ENCODE measurements at places on chromosomes 5 and 9.

DNA sequence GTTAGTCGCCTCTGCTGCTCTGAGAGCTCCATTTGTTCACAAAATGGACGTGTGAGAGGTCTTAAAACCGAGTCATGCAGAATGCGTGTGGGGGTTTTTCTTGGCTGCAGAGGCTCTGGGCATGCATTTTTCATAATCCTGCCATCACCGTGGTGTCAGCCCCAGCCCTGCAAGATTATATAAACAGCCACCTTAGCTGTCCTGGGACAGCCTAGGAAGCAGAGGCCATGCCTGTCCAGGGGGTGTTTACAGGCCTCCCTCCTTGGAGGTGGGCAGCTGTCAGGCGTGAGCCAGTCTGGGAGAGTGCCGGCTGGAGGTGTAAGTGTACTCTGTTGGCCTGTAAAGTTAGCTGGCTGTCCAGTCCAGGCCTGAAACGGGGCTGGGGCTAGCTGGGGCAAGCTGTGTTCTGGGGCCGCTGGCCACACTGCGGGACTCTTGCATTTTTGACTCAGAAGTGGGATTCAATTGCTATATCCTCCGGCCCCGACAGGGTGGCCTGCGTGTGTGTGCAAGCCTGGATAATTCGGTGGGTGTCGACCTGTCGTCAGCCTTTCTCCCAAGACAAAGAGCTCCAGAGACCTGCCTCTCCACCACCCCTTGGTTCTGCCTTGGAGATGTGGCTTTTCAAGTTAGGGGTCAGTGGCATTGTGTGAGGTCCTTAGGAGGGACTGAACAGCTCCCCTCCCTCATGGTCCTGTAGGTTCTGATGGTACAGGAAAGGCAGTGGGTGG lies 2.4 kb downstream of the WNK2 start:
- H3K27ac ChIP-seq, result no peak overlapping the region
- H3K4me3 ChIP-seq, result no peak overlapping the region
- peaks cover 26% of the 10 kb centered on the region for H3K27me3 ChIP-seq
- H3K4me1 ChIP-seq, result peaks cover 9% of the 10 kb centered on the region

DNA sequence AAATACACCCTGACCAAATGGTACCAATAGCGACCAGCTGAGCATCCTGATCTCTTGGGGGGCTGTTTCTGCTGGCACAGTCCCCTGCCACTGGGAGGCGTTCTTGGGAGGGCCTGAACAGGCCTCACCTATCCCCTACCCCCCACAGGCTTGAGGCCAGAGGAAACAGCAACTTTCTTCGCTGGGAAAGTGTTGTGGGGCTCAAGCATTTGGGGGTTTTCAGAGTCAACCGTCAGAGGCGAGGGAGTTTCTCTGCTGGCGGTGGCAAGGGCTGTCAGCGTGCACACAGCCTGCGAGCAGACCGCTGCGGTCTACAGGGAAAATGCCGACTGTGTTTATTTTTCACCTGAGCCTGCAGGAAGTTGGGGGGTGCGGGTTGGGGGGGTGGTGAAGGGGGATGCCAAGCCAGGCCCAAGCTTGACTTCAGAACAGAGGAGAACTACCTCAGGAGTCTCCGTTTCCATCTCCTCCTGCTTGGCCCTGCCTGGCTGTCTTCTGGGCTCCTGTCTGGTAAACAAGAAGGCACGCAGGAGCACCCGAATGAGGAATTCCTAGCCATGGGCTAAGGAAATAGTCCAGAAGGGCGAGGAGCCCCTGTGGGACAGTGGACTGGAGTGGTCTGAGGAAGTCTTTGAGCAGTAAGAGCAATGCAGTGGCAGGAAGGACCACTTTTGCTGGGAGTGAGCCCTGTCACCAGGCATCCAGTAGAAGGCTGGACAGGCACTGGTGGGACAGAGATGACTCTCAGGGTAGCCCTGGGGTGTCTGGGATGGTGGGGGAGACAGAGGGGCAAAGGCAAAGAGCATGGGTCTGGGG lies 18.1 kb downstream of the TCF7 start:
- peaks cover 49% of the 10 kb centered on the region for H3K36me3 ChIP-seq
- peaks cover 97% of the 10 kb centered on the region for H3K4me1 ChIP-seq
- H3K27ac ChIP-seq, result peak overlapping the region; percentile 90
- H3K27me3 ChIP-seq, result no peaks in the 10 kb centered on the region
- peak overlapping the region; percentile 51 for H3K4me3 ChIP-seq

DNA sequence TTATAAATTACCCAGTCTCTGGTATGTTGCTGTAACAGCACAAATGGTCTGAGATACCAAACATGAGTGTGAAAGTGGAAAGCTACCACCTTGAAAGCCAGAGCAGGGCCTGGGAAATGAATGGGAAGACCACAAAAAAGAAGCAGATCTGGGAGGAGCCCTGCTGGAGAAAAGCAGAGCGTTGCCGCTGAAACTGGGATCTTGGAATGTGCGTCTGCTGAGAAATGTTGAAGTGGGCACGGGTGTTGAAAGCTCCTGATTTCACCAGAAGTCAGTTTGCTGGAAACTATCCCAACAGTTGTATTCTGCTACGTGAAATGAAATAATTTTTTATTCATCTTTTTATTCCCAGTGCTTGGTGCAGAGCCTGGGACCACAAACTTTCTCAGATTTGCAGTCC lies 40.0 kb downstream of the NUDT12 start:
- H3K27ac ChIP-seq, result no peak overlapping the region
- no peaks in the 10 kb centered on the region for H3K36me3 ChIP-seq
- H3K27me3 ChIP-seq, result no peaks in the 10 kb centered on the region
- no peak for DNase-seq
- H3K4me3 ChIP-seq, result no peak overlapping the region

DNA sequence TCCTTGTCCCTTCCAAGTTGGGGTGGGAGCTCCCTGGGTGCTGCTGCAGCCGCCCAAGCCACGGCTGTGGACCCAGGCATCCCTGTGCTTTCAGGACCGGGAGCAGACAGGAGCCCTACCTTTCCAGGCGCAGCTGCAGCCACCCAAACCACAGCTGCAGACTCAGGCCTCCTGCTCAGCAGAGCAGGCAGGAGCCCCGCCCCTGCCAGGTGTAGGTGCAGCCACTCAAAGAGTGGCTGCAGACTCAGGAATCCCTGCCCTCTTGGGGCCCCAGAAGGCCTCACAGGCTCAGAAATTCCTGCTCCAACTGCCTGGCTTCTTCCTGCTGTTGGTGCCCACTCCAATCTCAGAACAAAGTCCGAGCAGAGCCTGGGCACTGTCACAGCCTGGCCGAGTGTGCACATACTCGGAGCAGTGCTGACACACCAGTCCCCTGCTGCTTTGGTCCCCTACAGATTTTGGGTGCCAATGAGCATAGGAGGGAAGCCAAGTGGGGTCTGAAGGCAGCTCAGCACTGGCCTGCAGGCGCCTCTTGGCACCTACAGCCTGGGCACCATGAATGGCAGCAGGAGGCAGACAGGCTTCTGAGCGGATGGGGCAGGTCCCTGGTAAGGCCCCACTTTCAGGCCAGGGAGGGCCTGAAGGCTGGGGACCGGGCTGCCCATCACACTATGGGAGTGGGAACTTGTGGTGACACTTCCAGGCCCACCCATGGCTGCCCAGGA lies 6.0 kb upstream of the TESK1 start:
- no peak overlapping the region for H3K27ac ChIP-seq
- no peak for DNase-seq
- peaks cover 5% of the 10 kb centered on the region for H3K36me3 ChIP-seq
- H3K4me1 ChIP-seq, result peaks cover 14% of the 10 kb centered on the region

DNA sequence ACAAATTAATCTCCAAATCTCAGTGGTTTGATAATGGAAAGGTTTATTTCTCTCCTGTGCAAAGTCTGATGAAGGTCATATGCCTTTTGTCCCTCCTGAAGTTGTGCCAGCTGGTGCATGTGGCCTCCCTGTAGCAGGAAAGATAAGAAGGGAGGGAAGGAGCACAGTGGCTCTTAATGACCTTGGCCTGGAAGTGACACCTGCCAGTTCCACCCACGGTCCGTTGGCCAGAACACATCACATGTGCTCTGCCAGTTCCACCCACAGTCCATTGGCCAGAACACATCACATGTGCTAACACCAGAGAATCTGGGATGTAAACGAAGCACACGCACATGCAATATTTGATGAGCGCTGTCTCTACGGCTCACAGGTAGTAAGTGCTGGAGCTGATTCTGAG lies 130.9 kb downstream of the DOCK2 start:
- H3K27me3 ChIP-seq, result no peaks in the 10 kb centered on the region
- no peak for DNase-seq
- no peaks in the 10 kb centered on the region for H3K4me1 ChIP-seq
- peaks cover 58% of the 10 kb centered on the region for H3K36me3 ChIP-seq
- no peak overlapping the region for H3K27ac ChIP-seq

DNA sequence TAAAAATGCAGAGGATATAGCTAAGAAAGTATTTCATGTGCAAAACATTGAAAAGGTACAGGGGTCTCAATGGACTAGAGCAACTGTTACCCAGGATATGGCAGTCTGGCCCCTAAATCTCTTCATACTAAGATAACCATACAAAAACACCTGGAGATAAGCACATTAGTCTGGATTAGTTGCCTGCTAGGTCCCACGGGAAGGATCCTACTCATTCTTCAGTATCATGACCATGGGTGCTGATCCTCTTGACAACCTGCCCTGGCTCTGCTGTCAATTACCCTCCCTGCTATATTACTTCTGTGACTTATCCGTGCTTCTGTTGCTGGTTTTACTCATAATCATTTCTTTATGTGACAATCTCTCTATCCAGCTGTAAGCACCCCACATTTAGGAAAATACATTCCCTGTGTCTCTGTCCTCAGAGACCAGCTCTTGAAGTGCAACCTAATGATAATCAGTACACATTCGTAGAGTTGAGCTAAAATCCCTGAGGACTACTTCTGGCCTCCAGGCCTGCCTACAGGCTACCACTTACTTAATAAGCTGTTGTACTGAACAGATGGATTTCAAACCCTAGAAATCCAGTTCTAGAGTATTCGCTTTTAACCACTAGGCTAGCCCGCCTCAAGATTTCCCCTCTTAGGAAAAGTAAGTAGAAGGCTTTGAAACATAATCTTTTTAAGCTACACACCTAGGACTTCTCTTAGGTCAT lies 190.5 kb upstream of the OR13F1 start:
- no peaks in the 10 kb centered on the region for H3K27me3 ChIP-seq
- no peak for DNase-seq
- no peak overlapping the region for H3K4me3 ChIP-seq
- no peaks in the 10 kb centered on the region for H3K36me3 ChIP-seq
- no peaks in the 10 kb centered on the region for H3K4me1 ChIP-seq

DNA sequence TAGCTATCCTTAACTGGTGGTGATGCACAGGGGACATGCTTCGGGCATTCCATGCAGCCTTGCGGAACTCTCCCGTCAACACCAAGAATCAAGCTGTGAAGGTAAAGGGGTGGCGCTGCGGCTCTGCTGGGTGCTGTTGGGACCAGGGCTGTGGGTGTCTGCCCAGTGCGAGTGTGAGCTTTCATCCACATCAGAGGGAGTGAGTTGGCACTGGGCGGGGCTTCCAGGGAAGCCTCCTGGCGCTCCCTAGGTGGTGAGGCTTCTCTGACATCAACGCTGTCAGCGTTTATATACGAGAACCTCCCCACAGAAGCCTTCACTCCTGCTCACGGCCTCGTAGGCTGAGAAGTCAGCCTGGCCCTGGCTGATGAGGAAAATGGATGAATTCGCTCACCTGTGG lies 11.7 kb downstream of the ARPC5L start:
- H3K4me1 ChIP-seq, result peaks cover 38% of the 10 kb centered on the region
- peak overlapping the region; percentile 100 for H3K27ac ChIP-seq
- peaks cover 1% of the 10 kb centered on the region for H3K27me3 ChIP-seq
- peaks cover 62% of the 10 kb centered on the region for H3K36me3 ChIP-seq
- H3K4me3 ChIP-seq, result no peak overlapping the region

GRCh38 chr9:1637401-1637800 lies 377.7 kb upstream of the SMARCA2 start:
- DNase-seq, result no peak
- no peak overlapping the region for H3K27ac ChIP-seq
- peaks cover 3% of the 10 kb centered on the region for H3K27me3 ChIP-seq
- no peak overlapping the region for H3K4me3 ChIP-seq

DNA sequence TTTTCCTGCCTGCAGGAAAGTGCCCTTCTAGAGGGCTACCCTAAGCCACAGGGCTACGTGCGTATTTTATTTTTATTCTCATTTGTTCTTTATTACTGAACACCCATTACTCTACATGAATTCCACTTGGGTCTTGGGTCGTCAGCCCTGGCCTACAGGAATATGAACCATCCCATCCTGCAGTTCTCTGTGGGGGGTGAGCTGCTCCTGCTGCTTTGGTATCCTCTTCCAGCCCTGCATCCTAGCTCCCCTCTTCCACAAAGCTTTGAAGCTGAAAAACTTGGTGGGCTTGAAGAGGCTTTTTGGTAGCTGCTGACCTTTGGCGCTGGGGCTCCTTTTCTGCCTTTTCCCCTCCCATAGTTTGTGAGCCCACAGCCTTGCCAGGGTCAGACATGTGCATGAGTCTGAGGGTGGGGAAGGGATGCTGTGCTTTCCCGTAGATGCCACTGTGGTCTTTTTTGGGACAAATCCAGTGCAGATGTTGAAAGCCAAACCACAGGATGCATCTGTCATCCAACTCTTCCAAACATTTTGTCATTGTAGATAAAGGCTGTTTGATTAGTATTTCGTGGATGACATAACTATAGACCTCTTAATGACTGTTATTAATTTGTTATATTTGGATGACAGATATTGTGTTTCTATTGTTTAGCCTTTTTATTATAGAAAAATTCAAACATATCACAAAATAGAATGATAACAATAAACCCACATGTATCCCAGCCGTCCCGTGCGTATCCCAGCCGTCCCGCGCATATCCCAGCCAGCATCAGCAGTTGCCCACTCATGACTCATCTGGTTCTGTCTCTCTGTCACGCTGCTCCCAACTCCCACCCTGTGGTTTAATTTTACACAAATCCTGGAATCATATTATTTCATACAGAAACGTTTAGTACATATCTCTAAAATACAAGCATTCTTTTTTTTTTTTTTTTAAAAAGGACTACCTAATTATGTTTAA lies 43.9 kb downstream of the SLC46A2 start:
- H3K36me3 ChIP-seq, result peaks cover 3% of the 10 kb centered on the region
- H3K4me3 ChIP-seq, result no peak overlapping the region
- H3K27ac ChIP-seq, result no peak overlapping the region
- no peak for DNase-seq

DNA sequence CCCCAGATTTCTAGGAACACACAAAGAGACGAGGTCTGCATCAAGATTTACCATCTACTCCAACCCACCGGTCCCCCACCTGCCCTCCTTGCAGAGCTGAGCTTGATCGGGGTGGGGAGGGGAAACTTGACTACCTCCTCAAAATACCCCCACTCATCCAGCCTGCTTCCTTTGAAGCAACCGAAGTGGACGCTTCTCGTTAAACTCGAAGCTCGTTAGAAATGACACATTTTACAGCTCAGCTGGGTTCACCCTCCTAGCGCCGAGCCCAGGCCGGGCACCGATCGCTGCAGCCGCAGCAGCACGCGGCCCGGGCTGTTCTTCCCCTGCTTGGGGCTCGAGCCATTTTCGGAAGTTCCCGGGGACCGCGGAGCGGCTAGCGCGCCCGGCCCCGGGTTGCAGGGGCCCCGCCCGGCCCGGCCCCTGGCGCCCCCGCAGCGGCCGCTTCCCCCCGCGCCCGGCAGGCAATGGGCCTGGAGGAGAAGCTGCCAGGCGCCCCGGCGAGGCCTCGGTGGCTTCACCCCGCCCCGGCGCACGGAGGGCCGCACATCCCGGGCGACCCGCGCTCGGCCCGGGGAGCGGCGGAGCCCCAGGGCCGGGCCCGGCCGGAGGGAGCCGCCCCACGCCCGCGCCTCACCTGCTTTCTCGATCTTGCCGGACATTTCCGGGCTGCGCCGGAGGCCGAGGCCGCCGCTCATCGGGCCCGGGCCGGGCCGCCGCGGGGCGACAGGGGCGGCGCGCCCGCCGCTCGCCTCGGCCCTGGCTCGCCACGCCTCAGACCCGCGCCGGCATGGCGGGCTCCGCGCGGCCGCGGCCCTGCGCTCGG lies 530 bp downstream of the RAPGEF1 start:
- DNase-seq, result peak; percentile 60
- H3K4me1 ChIP-seq, result peaks cover 51% of the 10 kb centered on the region
- H3K4me3 ChIP-seq, result peak overlapping the region; percentile 91

- no peaks in the 10 kb centered on the region for H3K36me3 ChIP-seq
- H3K4me3 ChIP-seq, result no peak overlapping the region
- H3K27me3 ChIP-seq, result peaks cover 12% of the 10 kb centered on the region
- H3K4me1 ChIP-seq, result no peaks in the 10 kb centered on the region
Observed at GRCh38 chr5:91030521-91031401, 352.4 kb downstream of the ARRDC3 start.

Measured in activated CD4-positive, alpha-beta memory T cell treated with anti-CD3 and anti-CD28 coated beads for 36 hours (primary cell).